ENCODE measurements at places on chromosomes 11 and 22. TPM values are rescaled to one million over a fixed set of nuclear protein-coding genes. Genes with fewer than 3 reads are reported as not detected.

Gene SYT13
- total RNA-seq: not detected

Gene YAP1
- 0.11 TPM for total RNA-seq

Gene CRYBA4
- total RNA-seq: not detected

Gene SLC37A2
- total RNA-seq: 3.5 TPM

Gene OMP
- total RNA-seq: not detected

Gene XKR3
- total RNA-seq: not detected

Gene APOC3
- not detected for total RNA-seq

DNA sequence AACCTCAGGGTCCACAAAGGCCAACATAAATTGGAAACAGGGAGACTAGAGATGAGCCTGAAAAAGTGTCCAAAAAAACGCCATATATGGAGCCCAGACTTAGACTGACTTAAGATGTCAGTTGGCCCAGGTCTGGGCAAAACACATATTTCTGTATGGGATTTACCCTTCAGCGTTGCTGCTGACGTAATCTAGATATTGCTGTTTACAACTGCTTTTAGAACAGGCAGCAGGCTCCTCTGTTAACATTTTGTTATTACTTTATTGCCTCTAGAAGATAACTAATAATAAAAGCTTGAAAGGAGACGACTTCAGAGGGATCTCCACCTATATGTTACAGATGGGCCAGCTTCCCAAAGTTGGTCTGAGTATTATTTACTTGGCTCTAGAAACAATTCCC, 8.7 kb downstream of the ME3 start:
- DNase-seq: no peak
- peaks cover 23% of the 10 kb centered on the region for H3K27me3 ChIP-seq
- H3K27ac ChIP-seq: no peak overlapping the region
- H3K4me1 ChIP-seq: peaks cover 1% of the 10 kb centered on the region
- no peak overlapping the region for H3K4me3 ChIP-seq

- no peak overlapping the region for H3K27ac ChIP-seq
- peaks cover 8% of the 10 kb centered on the region for H3K36me3 ChIP-seq
Observed at GRCh38 chr11:121091492-121092152, 9.4 kb upstream of the TECTA start.

DNA sequence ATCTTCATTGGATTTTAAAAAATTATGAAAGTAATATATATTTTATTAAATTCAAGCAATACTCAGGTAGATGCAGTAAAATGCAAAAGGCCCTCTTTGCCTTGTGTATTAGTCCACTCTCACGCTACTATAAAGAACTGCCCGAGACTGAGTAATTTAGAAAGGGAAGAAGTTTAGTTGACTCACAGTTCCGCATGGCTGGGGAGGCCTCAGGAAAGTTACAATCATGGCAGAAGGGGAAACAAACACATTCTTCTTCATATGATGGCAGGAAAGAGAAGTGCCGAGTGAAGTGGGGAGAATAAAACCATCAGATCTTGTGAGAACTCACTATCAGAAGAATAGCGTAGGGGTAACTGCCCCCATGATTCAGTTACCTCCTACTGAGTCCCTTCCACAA, 130.8 kb downstream of the HIPK3 start:
- H3K4me3 ChIP-seq: no peak overlapping the region
- no peak for DNase-seq
- peaks cover 12% of the 10 kb centered on the region for H3K27me3 ChIP-seq

DNA sequence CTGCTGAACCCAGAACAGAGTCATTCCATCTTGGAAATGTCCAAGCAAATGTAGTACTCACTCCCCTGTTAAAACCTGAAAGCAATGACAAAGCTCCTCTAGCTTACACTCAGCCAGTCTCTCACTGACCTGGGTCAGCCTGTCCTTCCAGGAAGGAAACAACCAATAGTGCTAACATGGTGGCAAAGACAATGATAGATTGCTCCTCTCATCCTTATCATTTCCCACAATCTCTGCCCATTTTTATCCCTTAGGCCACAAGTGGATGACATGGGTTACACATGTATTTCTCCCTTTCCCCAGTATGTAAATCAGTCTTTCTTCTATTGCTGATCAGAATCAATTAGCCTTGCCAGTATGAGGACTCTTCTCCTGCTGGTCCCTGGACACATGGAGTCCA, 154.6 kb upstream of the SESN3 start:
- peaks cover 2% of the 10 kb centered on the region for H3K36me3 ChIP-seq
- H3K4me3 ChIP-seq: no peak overlapping the region
- DNase-seq: no peak

GRCh38 chr11:72040491-72041363, 39.6 kb downstream of the NUMA1 start:
- no peaks in the 10 kb centered on the region for H3K27me3 ChIP-seq
- H3K4me1 ChIP-seq: peaks cover 29% of the 10 kb centered on the region
- peak; percentile 62 for DNase-seq
- no peak overlapping the region for H3K4me3 ChIP-seq
- H3K36me3 ChIP-seq: peaks cover 21% of the 10 kb centered on the region

DNA sequence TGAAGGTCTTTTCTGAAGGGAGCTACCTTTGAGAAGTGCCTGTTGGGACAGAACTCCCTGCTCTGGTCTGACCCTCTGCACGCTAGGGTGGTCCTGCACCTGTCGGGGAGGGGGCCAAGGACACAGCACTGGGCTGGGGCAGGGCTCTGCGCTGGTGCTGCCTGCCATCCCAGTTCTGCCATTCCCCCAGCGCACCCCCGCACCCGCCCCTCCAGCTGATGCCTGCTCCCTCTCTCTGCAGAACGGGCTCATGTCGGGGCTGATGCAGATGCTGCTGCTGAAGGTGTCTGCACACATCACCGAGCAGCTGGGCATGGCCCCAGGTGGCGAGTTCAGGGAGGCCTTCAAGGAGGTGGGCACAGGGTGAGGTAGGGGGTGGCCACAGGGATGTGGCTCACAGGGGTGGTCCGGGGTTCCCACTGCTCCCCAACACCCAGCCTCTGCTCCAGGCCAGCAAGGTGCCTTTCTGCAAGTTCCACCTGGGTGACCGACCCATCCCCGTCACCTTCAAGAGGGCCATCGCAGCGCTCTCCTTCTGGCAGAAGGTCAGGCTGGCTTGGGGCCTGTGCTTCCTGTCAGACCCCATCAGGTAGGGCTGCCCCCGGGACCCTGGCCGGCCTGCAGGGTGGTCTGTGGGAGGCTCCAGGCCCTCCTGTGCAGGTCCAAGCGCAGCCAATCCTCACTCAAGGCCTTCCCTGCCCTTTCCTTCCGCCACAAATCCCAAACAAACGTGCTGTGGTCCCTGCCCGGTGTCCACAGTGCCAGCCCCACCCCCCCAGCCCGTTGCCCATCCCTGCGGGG, 3.6 kb upstream of the SELENOO start:
- no peak overlapping the region for H3K4me3 ChIP-seq
- H3K4me1 ChIP-seq: peaks cover 13% of the 10 kb centered on the region
- DNase-seq: no peak

DNA sequence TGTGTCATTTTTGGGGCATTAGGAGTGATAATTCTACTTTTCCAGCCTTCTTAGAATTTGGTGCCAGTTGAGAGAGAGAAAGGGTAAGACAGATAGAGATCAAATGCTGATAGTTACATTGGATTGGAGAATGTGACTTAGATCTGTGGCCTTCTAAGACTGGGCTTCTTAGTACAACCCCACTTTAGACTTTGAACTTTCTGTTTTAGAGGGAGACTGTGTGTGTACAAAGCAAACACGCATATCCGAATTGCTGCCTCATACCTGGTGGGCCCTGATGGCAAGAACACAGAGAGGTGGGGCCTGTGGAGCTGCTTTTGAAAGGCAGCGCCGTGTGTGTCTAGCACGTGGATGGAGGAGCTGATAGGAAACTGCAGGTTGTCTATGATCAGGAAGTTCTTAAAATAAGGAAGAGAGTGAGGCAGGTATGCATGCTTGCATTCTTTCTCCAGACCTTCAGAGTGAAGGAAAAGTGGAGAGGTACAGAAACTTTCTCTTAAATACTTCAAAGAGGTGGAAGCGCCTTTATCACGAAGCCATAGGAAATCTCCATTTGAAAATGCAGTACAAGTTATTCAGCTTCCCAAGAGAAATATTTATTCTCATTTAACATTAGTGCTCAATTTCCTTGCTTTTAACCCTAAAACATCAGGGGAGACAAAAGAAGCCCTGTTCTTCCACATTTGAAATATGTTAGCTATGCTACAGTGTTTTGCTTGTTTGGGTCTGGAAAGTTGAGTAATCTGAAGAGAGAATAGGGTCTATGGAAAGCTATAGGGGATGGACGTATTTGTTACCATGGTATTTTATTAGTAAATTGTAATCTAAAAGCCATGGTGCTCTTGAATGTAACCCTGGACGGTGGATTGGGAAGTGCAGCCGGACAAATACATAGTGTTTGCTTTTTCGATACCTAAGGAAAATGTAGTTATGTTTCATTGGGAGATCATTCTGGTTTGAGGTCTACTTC, 13.7 kb downstream of the PDHX start:
- H3K36me3 ChIP-seq: peaks cover 11% of the 10 kb centered on the region
- no peak for DNase-seq
- peaks cover 12% of the 10 kb centered on the region for H3K4me1 ChIP-seq
